Pancreas (tissue), 10 donors: ENCODE measurements at places on chromosomes 5 and 9. TPM values are rescaled to one million over a fixed set of nuclear protein-coding genes. Genes with fewer than 3 reads are reported as not detected.

RANBP6 gene
- polyA plus RNA-seq: 9.4 TPM

ARID3C gene
- not detected for polyA plus RNA-seq

FBP2 gene
- 0.47 TPM for polyA plus RNA-seq

DNA sequence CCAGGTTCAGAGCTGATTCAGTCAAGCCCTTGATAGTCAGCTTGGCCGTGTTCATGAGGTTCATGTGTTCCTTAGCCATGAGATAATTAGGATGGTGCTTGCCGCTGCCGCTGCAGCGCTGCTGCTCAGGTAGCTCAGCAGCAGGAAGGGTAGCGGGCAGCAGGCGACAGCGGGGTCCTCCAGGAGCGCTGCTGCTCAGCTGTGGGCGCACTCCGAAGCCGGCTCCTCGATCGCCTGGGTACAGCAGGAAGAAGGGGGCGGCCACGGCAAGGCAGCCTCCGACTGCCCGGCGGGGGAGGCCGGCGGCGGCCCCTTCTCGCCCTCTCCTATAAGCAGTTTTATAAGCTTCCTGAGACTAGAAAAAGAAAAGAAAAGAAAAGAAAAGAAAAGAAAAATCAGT, 1253.6 kb downstream of the EFNA5 start:
- DNase-seq: no peak

DNA sequence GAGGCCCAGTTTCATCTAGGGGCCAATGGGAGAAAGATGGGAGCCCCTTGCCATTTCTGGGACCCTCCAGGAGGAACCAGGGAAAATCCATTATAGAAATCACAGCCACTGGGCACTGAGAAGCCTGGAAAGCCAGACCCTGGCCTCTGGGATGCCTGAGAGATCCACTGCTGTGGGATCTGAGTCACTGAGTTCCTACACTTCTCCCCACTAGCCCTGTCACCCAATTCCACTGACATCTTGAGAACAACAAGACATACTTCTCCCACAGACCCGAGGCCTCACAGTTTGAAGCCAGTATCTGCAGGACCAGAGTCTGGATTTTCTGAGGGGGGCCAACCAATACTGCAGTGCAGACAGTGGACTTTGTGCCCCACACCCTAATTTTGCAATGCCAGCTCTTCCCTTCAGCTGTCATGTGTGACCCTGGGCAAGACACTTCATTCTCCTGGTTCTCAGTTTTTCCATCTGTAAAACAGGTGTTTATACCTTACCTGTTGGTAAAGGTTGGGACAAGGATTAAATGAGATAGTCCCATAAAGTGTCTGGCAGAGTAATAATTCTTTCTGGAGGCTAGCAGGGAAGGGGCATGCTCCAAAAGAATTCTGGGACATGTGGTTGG, 46.5 kb downstream of the CXXC5 start:
- DNase-seq: no peak

GRCh38 chr5:87182649-87183048, 85.0 kb upstream of the RASA1 start:
- DNase-seq: no peak

- DNase-seq: no peak
Observed at GRCh38 chr5:10702040-10702629, 58.9 kb downstream of the DAP start.

DNA sequence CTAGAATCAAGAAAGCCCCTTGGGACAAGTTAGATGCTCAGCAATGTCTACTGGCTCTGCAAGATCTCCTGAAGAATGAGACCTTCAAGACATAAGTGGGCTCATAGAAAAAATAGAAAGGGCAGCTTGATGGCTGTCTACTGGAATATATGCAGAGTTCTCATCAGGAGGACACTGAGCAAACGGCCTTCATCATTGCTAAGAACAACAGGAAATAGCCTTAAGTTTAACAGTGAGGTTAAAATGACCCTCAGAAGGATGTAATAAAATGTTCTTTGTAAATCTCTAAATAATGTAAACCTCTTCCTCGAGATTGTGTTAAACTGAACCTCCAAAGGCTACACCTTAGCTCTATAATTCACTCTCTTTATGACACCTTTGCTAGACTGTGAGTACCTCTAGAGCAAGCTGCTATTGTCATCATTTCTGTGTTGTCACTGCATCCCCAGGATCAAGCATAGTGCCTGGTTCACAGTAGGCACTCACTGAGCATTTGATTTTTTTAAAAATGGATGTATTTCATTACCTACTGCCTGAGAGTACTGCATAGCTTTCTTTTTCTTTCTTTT, 22.2 kb upstream of the LHFPL2 start:
- no peak for DNase-seq

GRCh38 chr5:138643040-138643791, 68.0 kb upstream of the HSPA9 start:
- DNase-seq: no peak
